ENCODE measurements at places on chromosomes 6 and 20.

- DNase-seq, result no peak
These were observed 78.6 kb downstream of the TRMT6 start for GRCh38 chr20:5871459-5872410.

DNA sequence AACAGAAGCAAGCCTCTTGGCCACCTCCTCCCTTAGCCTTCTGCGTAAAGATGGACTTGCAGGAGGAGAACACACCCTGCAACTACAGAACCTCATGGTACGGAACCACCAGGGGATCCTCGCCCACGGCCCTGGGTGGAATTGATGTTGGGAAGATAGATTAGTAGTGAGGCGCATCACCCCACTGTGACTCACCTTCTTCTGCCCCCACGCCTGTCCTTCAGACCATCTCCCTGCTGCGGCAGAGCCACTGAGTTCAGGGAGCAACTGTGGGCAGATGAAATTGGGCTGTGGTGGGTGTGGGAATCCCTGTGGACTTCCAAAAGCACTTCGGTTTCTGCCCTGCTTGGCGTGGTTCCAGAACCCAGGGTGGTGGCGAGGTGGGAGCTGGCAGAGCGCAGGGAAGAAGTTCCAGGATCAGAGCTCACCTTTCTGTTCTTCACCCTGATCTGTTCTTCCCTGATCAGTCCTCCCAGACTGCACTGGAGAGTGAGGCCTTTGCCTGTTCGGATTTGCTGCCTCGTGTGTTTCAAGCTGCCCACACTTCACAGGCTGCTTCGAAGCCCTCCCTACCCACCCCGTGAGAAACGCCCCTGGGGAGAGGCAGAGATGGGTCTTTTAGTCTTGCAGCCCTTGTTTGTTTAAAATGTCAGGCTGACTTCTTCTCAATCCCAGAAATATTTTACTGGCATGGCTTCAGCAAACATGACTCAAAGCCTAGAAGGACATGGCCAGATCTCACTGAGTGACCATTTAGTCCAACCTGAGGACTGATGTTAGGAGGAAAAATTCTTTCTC is 92.8 kb upstream of the MLN start:
- DNase-seq, result no peak

DNA sequence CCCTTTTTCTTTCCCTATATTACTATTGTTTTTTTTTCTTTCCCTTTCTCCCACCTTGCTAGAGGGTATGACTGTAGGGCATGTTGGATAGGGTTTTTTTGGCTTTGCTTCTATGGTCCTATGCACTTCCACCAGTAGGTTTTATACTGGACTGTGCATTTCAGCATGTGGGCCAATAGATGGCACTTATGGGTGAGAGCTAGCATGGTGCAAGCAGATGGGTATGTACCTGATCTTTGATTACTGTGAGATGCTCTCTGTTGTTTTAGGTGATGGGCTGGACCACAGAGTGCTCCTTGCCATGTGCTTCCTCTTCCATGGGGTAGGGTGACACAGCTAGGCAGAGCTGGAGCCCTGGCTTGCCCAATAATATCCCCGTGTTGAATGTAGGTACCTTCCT is 128.5 kb upstream of the CHD6 start:
- no peak for DNase-seq

DNA sequence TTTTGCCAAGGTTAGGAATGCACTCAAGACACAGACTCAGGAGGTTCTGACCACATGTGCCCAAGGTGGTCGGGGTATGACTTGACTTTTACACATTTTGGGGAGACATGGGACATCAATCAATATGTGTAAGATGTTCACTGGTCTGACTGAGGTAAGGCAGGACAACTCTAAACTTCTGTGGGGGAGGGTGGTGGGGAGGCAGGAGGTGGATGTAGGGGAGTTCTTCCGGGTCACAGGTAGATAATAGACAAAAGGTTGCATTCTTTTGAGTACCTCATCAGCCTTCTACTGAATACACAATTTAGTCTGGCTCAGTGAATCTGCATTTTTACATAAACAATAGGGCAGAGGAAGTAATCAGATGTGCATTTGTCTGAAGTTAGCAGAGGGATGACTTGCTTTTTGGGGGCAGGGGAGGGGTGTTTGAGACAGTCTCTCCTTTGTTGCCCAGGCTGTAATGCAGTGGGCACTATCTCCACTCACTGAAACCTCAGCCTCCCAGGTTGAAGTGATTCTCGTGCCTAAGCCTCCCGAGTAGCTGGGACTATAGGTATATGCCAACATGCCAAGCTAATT is 10.9 kb downstream of the ECHDC1 start:
- DNase-seq, result no peak

DNA sequence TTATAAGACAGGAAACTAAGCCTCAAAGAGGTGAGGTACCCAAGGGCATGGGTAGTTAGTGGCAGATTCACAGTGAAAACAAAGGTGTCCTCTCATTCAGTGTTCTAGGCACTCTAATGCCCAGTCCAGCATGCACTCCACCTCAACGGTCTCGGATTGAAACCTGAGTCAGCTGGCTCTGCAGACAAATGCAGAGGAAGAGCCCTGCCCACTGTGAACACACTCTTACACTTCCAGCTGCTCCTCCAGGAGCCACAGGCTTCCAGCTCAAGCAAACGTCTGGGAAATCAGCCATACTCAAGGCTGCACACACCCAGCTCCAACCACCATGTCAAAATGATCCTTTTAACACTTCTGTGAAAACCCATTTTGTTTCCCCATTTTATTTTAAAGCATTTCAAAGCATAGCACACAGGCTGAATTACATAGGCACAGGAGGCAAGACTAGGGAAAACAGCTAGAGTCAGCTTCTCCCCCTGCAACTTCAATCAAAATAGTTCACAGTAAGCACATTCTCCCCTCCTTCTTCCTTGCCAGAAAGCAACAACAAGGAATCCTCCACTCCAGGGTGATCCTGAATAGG is 3.0 kb upstream of the IL17A start:
- DNase-seq, result no peak

- no peak for DNase-seq
These were observed 8.6 kb upstream of the IP6K3 start for GRCh38 chr6:33755070-33755869.

DNA sequence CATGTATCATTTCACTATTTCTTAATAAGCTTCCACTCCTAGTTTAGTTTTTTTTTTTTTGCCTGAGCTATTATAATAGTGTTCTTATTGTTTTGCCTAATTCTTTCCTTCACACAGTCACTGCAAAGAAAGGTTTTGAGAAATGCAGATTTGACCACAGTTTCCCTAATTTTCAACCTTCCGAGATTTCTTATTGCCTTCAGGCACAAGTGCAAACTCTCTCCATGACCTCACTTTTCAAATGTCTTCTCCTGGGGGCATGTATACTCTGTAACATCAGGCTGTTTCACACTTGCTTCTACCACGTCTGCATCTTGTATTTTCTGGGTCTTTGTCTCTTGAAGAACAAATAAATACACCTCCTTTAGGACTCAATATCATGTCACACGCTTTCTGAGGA is 339.0 kb upstream of the CITED2 start:
- no peak for DNase-seq

DNA sequence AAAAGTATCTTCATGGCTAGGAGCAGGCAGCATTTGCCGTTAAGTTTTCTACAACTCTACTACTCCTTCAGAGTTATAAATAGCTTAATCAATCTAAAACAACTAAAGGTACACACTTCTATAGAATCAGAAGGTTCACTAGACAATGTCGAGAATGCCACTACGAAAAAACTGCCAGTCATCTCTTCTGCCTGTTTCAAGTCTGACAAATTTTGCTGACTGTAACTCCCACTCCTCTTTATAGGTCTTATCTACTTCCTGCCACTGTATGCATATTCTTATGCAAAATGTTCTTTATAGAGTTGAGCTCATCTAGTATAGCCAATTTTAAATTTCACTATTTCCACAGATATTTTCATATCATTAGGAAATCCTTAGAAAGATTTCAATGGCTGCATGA is 160.1 kb downstream of the EYS start:
- no peak for DNase-seq

DNA sequence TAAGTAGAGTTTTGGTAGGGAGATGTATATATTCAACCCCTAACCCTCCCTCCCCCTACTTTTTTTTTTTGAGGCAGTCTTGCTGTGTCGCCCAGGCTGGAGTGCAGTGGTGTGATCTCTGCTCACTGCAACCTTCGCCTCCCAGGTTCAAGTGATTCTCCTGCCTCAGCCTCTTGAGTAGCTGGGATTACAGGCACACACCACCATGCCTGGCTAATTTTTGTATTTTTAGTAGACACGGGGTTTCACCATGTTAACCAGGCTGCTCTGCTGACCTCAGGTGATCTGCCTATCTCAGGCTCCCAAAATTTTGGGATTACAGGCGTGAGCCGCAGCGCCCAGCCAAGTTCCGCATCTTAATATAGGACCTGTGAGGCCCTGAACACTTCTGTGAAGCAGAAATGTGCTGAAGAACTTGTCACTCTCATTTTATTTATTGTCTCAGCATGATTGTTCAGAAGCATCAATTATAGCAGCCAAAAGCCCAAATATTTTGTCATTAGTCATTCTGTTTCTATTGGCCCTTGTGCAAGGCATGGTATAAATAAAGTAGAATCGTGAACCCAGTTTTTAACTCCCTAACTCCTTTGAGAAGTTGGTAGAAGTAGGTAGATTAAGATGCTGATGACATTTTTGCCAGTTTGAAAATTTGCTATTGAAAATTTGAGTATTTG is 19.4 kb downstream of the DSTN start:
- DNase-seq, result no peak

DNA sequence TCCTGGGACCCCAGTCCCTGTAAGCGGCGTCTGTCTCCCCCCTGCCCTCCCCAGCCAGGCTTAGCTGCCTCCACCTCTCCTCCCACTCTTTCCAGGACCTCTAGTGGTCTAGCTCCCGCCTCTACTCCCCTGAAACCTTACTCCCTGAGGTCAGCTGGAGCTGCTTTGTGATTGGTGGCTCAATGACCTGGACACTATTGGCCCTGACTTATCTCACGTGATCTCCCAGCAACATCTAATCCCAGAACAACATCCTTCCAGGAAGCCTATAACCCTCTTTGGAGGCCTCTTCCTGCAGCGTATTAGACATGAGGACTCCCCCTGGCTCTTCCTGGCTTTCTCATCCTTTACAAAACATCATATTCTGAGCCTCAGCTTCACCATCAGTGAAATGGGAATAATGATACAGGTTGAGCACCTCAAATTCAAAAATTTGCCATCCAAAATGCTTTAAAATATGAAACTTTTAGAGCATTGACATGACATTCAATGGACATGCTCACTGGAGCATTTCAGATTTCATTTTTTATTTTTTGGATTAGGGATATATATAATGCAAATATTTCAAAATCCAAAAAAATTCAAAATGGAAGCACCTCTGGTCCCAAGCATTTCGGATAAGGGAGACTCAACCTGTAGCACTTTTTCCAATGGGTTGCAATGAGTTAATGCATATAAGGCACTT is 16.3 kb upstream of the SRC start:
- DNase-seq, result no peak

All from stimulated activated CD8-positive, alpha-beta memory T cell treated with anti-CD3 and anti-CD28 coated beads, Interleukin-4, amount 100 ng/mL, for 1 hour (primary cell).